ENCODE measurements at places on chromosomes 2 and 18. TPM values are rescaled to one million over a fixed set of nuclear protein-coding genes. Genes with fewer than 3 reads are reported as not detected.
A peak's percentile ranks its signal among the peaks of the same experiment; 100 is the strongest.

ADNP2 gene
- total RNA-seq = 14.8 TPM

GRB14 gene
- total RNA-seq = 1.1 TPM

CELF4 gene
- total RNA-seq = 0.69 TPM

MAP4K4 gene
- 78.7 TPM for total RNA-seq

TMEM200C gene
- total RNA-seq = 0.49 TPM

AQP12A gene
- total RNA-seq = not detected

SPHKAP gene
- 2.3 TPM for total RNA-seq

DNA sequence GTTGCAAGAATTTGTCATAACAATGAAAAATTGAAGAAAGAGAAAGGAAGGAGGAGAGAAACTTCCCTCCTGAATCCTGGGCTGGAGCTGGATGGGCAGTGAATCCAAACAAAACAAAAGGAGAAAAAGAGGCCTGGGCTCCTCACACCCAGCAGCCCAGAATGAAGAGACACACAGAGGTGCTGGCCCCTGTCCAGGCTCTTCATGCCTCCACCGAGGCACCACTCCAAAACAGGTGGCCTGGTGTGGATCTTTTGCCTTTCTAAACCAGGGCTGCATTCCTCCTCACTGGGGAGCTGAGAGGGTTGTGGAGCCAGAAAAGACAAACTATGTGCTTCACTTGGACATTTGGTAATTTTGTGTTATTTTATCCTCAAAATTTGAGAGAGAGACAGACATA, 76.0 kb downstream of the FAM124B start:
- DNase-seq = no peak

DNA sequence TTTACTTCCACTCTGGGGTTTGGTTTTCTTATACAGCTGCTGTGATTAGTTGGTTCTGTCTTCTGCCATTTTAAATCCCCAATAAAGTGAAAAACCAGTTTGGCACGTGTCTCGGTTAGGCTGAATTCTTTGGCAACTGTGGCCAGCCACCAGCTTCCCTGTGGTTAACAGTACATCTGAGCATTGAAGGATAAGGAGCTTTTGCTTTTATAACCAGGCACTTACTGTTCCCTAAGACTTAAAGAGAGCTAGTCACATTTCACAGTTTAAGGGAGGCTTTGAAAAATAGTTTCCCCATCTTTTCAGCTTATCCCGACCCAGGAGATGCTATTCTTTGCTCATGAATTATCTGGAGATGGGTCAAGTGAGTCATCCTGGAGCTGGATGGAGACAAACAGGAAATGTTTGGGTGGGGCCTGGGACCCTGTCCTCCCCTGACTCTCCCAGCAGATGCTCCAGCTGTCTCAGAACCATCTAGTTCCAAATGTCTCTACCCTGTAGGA, 57.3 kb upstream of the EML6 start:
- DNase-seq = peak; percentile 89

DNA sequence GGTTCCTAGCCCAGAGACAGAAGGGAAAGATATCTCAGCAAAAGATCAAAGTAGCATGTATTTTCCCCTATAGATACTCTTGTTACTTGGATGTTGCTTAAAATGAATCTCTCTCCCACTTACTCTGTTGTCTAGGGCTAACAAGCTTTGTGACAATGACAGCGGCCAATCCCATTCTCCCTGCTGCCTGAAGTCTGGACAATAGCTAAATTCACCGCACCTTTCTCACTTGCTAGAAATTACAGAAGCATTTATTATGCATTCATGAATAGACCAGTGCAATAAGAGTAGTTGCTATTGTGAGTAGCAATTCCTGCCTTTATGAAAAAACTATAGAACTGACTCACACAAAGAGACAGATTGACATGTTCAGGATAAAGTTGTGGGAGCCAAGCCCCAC, 42.2 kb upstream of the ZC3H15 start:
- no peak for DNase-seq

- no peak for DNase-seq
These were observed 67.5 kb downstream of the ATP9B start for GRCh38 chr18:79136742-79137141.

- DNase-seq = no peak
These were observed 31.5 kb upstream of the NCKAP5 start for GRCh38 chr2:133599811-133600210.

DNA sequence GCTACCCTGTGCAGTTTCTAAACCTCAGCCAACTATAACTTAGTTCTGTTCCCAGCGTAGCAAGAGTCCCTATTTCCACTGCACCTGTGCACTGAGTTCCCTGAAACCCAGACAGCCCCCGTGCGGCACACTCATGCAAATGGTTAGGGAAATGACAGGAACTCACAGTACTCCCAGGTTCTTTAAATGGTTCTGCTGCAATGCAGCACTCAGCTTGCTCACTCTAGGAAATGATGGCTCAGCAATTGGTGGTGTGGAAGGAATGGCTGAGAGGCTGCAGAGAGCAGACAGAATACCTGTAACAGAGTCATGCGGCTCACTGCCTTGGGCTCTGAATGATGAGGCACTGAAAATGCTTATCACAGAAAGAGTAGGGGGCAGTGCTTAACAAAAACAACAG, 143.0 kb downstream of the RAD51AP2 start:
- DNase-seq = no peak

DNA sequence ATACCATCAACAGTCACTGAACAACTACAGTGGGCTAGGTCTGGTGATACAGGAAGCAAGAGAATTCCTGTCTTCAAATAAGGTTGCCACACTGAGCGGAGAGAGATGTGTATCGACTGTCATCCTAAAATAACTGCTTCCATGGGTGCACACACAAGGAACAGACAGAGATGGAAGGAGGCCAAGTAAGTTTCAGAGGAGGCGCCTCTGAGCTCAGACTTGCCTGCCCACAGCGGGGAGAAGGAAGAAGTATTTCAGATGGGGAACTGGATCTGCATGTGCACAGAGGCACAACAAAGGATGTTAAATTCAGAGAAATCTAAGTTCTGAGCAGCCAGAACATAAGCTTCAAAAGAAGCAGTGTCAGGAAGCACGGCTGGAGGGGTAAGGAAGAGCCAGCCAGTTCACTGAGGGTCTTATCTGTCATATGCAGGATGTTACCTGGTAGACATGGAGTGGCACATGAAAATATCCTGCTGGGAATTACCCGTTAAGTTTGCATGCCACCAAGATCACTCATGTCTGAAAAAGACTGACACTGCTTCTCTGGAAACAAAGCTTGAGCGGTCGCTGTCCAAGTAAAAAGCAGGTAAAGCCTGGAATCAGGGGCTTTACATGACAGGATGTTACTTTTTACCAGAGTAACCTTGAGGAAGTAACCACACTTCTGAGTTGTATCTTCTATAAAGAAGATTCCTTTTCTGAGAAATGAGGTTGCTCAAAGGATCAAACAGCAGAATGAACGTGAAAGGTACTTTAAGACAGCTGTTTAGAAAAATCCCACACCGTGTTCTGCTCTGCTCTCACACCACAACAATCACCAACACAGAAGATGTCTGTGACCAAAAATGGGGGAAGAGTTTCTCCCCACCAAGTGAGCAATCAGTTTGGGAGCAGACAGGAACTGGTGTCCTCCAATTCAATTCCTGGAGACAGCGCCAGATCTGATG, 260.2 kb downstream of the NBAS start:
- DNase-seq = no peak

DNA sequence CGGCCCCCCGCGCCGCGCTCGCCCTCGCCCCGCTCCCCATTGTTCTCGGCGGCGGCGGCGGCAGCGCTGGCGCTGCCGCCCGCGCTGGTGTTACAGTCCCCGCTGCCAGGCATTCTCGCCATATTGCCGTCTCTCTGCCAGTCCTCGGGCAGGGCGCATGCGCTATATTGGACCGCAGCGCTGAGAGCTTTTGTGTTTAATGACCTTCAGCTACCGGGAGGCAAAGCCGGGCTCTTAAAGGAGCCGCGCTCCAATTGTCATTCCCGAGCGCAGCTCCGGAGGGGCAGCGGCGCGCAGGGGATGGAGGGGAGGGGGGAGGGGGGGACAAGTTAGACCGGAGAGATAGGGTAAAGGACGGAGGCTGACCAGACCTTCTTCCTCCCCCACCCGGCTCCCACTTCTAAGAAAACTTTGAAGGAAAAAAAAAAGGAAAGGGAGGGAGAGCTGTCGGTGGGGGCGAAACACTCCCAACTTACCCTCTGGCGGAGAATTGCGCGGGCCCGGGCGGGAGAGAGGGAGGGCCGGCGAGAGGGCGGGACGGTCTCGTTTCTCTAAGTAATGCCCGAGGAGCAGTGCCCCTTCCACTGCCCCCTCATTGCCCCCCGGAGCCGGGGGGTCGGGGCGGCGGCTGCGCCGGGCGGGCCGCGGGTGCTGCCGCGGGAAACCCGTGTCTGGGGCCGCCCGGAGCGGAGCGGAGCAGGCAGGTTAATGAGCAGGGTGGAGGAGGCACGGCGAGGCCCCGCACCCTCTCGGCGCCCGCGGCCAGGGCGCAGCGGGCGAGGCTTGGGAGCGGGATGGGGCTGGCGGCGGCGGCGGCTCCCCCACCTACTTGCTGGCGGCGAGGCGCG, at the start of gene KCTD1:
Gene KCTD1 (minus strand): TSS at position 139 of the 848 bp plus-strand sequence. CDS start 17 bp downstream, at position 122.
- peak; percentile 40 for DNase-seq
